ENCODE measurements at places on chromosomes 4 and X.

DNA sequence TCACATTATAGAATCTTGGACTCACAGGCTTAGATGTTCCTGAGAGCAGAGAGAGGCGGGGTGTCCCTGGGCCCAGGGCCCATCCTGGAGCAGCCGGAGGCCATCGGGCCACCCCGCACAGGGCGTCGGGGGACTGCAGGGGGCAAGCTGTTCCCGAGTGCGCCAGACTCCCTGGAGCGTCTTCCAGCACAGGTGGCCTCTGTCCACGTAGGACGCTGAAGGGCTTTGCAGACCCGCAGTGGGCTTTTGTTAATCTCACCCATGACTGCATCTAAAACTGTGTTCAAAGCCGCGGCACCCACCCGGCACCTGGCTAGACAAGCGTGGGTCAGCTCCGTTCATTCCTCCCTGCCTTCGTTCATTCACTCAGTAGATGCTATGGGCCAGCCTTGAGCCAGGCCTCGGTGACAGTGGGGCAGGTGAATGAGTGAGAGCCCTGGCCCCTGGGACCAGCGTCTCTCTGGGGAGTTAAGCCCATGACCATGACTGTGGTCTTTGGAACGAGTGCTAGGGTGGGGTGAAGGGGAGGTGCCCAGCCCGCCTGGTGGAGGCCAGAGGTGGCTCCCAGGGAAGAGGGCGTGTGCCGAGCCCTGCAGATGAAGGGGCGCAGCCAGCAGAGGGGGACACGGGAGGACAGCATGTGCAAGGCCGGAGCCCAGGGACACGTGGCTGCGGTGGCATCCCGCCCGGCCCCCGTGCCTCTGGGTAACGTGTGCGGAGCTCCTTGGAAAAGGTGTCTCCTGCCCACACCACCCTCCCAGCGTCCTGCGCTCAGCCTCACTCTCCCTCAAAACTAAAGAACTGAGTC, 98.3 kb downstream of the HMX1 start:
- DNase-seq = no peak

- no peak for DNase-seq
Observed at GRCh38 chr4:168632301-168632725, 135.5 kb downstream of the PALLD start.

DNA sequence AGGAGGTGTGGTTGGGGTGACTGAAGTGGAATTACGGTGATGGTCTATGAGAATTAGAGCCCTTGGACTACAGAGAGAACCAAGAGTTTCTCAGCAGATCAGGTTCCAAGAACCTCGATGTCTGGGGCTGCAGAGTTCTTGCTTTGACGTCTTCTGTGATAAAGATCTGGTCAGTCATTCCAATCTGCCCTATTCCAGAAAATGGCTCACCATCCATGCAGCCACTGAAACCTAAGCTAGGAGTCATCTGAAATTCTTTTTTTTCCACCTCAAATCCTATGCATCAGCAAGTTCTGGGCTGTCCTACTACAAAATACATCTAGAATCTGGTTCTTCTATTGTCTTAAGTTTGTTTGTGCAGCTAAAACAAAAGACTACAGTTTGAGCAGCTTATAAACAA, 254.4 kb upstream of the PGRMC2 start:
- no peak for DNase-seq

DNA sequence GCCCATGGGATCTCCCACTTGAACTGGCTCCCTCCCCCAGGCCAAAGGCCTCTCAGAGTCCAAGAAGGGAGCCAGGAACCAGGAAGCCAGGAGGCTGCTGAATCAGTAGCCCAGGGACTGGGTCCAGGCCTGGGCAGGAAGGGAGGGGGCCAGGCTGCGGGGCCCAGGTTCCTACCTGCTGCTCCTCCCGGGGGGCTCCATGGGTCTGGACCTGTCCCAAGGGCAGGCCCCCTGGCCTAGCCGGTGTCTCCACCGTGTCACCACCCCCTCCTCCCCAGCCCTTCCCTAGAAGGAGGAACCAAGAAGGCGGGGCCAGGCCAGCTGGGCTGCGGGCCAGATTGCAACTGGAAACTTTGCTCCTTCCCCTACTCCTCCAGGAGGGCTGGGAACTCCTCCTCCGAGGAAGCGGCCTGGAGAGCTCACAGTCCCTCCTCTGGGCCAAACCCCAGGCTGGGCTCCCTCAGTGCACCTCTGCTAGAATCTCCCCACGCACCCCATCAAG, at the start of gene IQSEC2:
Gene IQSEC2, minus strand, starts transcription at position 264 of the 502 bp plus-strand sequence.
- DNase-seq = peak; percentile 7

GRCh38 chrX:109812236-109812635, 79.2 kb upstream of the ACSL4 start:
- no peak for DNase-seq
